ENCODE measurements at places on chromosomes 13 and 19.
A peak's percentile ranks its signal among the peaks of the same experiment; 100 is the strongest.

- no peak for DNase-seq
Measured at GRCh38 chr13:78732445-78733017, 73.6 kb upstream of the OBI1 start.

- no peak for DNase-seq
Measured at GRCh38 chr13:83151308-83151660, 731.0 kb downstream of the SLITRK1 start.

- peak; percentile 70 for DNase-seq
Measured at GRCh38 chr19:7699417-7700401, 2.2 kb downstream of the FCER2 start.

- no peak for DNase-seq
Measured at GRCh38 chr19:13022111-13022858, 27.0 kb downstream of the NFIX start.

GRCh38 chr13:23377983-23378632, 55.4 kb downstream of the SACS start:
- peak; percentile 87 for DNase-seq

- DNase-seq: no peak
Measured at GRCh38 chr13:30685320-30685859, 50.0 kb upstream of the ALOX5AP start.

- DNase-seq: no peak
Measured at GRCh38 chr13:33349986-33350826, 64.7 kb upstream of the STARD13 start.

- DNase-seq: no peak
Measured at GRCh38 chr13:104895521-104895920, 1639.9 kb downstream of the EFNB2 start.

DNA sequence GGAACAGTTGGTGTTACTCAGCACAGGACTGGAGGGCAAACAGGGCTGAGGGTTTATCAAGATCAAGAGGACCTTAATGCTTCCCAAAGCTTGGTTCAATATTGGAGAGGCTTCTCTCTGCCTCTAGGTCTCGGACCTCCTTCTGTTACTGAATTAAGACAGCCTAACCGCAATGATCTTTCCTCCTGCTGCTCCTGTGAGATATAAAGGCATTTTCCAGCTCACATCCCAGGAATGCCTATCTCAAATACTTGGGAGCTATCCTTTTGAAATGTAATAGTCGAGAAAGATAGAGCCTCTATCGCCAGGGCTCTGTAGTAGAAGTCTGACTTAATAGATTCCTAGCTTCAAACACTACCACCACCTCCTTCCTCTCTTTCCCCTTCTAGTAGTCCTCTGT, 1475.0 kb downstream of the SLITRK1 start:
- no peak for DNase-seq

DNA sequence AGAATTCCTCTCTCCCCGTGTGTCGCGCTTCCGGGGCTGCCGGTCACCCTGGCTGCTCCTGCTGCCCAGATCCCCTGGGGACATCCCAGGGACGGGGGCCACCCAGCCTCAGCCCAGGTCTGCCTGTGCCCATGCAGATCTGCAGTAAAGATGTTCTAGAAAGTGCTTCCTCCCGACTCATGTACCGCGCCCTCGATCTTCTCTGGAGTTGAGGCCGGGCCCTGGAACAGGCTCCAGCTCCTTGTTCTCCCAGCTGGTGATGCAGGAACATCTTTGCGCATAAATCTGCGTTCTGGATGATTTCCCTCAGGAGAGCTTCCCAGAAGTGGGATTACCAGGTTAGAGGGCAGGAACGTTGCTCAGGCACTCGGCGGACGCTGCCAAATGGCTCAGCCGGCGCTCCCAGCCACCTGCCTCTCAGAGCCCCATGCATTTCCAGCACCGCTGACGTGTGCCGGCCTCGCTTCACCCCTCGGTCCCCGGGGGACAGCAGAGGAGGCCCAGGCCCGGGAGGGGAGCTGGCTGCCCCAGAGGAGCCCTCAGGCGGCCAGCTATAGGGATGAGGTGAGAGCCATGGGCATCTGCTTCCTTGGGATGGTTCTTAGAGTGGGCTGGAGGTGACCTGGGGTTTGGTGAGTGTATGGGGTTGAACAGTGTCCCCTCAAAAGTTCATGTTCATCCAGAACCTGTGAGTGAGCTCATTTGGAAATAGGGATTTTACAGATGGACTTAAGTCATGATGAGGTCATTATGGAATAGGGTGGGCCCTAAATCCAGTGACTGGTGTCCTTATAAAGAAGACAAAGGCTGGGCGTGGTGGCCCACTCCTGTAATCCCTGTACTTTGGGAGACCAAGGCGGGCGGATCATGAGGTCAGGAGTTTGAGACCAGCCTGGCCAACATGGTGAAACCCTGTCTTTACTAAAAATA, 42.6 kb downstream of the CRTC1 start:
- DNase-seq: no peak

- DNase-seq: no peak
Measured at GRCh38 chr19:37095859-37096258, 17.6 kb downstream of the ZNF420 start.

DNA sequence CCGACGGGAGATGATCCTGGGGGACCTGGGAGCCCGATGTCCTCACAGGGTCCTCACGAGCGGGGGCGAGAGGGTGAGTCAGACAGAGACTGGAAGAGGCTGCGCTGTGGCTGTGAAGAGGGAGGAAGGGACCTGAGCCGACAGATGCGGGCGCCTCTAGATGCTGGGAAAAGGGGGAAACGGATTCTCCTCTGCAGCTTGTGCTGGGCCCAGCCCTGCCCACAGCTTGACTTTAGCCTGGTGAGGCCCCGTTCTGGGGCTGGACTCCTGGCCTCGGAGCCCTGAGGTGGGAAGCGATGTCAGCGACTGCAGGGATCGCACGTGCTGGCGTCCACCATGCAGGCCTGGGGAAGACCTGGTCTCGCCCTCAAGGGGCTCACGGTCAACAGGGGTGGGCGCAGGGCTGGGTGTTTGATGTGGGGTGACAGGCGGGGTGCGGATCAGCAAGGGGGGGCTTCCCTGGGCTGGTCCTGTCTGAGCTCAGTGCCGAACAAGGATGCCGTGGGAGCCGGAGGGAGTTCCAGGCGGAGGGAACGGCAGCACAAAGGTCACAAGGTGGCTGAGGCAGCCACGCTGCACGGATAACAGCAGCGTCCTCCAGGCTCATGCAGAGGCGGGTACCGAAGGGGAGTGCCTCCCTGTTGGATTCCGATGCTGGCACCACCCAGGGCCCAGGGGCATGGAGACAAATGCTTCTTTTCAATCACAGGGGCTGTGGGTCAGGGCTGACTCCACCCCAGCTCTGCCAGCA, 31.8 kb downstream of the PIP5K1C start:
- no peak for DNase-seq

DNA sequence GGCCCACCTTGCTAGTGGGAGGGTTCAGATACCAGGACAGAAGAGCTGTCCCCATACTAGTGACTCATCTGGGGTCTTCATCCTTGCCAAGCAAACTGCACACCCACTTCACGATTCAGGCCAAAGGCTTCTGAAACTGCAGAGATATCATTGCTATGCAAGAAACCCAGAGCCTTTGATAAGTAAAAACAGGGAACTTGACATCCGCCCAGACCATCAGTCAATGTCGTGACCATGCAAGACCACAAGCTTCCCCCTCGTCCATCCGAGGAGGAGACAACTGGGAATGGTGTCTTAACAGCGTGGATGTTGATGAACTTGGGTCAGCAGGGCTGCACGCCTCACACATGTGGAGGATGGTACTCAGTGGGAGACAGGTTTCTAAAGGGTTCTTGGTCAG, 58.0 kb downstream of the ABCC4 start:
- DNase-seq: no peak

DNA sequence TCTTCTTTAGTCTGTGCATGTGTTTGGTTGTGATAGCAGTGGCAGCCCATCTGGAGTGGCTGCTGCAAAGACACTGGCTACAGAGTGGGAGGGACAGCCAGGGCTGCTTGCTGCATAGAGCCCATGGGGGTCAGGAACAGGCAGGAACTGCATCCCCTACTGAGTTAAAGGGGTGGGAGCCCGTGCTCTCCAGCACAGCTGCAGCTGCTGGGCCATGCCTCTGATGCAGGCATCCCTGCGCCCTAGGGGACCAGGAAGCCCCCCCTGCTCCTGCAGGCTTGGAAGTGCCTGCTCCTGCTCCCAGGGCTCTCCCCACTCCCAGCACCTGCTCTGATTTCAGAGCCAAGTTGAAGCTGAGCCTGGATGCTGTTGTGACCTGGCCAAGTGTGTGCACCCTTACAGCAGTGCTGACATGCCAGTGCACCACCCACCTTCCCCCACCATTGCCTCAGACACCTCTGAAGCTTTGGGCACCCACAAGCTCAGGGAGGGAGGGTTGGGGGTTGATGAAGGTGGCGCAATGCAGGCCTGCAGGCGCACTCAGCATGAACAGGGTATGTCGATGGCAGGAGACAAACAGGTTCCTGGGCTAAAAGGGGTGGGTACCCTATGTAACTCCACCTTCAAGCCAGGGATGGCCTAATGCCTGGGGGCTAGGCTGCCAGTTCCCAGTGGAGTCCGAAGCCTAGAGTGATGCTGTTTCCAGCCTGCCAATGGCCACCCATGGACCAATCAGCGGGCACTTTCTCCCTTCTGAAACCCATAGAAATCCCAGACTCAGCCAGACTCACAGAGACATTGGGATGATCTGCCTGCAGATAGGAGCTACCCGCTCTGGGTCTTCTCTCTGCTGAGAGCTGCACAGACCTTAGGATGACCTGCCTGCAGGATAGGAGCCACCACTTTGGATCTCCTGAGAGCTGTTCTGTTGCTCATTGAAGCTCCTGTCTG, 919.9 kb upstream of the MIR17HG start:
- no peak for DNase-seq

GRCh38 chr19:10269333-10270179, 1.4 kb upstream of the ICAM1 start:
- peak; percentile 97 for DNase-seq

- no peak for DNase-seq
Measured at GRCh38 chr19:45099467-45100191, 6.7 kb downstream of the PPP1R37 start.
